ENCODE measurements at places on chromosomes 16 and 17.

GRCh38 chr17:75828741-75829140, 15.5 kb downstream of the UNC13D start:
- DNase-seq: no peak

GRCh38 chr16:2531371-2531695, at the start of gene CEMP1:
TSS of gene CEMP1 (minus strand) at chr16:2531408. CDS start at chr16:2531073, 335 bp downstream.
- DNase-seq: no peak

GRCh38 chr17:54932711-54933110, 32.1 kb downstream of the TOM1L1 start:
- DNase-seq: no peak

DNA sequence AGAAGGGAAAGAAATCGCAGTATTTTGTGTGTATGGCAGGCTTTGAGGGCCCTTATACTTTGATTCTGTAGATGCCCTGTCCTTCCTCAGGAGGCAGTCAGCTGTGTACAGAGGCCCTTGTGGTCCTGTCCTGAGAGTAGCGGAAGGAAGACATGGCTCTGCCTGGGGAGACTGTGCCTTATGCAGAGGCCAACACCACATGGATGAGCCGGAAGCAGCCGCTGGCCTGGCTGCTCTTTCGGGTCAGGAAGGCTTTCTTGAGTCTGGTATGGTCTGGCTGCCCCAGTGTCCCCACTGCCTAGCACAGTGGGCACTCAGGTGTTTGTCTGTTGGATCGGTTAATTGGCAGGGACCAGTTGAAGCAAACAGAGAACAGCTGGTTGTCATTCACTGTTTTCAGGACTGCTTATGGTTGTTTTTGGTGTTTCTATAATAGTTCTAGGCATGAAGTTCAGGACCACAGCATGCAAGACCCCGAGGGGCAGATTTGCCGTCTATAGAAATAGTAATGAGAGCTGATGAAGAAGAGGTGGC, 12.4 kb downstream of the USP10 start:
- no peak for DNase-seq

DNA sequence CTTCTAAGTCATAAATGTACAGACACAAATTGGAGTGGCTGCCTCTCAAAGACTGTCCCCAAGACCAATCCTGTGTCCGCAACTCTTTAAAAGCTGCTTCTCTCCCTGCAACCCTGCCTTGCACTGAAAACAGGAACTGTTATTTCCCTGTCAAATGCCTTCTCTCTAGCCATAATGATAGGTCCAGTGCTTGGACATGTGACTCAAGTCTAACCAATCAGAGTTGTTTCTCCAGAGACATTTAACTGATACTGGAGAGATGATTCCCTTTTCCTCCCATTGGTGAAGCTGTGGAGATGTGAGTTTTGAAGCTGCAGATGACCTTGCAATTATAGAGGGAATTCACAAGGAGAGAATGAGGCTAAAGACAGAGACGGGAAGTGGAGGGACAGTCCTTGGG, 253.3 kb upstream of the CDH5 start:
- no peak for DNase-seq

DNA sequence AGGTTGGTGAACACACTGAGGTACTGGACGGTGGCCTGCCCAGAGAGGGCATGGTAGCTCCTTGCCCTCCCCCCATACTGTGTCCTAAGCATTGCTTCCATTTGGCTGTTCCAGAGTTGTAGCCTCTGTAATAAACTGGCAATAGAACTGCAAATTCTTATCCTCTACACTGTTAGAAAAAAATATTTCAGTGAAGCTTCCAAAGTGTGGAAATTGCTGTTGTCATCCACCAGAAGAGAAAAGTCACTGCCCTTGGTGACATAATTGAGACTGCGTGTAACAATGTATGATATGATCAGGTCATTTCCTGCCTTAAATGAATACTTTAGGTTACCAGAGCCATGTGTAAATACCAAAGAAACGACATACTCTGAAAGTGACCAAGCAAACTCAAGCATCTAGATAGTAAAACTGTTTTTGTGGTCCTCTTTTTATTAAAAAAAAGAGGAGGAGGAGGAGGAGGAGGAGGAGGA, 65.9 kb downstream of the CEP95 start:
- DNase-seq: no peak

- no peak for DNase-seq
Measured at GRCh38 chr17:63675607-63676546, 24.0 kb downstream of the LIMD2 start.

DNA sequence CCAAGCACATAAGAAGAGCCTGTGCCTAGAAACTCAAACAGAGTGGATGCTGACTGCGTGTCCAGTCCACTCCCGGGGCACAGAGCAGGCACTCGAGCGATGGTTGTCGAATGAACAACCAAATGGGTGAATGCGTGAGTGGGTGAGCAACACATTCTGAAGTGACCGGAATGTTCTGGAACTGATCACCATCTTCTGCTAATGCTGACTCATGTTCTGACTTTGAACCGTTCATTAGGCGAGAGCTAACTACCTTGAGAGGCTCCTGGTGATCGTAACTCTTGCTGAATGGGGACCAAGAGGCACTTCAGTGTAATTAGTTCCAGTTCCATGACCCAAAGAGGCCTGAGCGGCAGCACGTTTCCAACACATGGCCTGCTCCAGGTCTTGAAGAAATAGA, 37.9 kb downstream of the IRF8 start:
- DNase-seq: no peak

All from HL-60 (cell line).